Gastrocnemius medialis (tissue), 4 donors: ENCODE measurements at places on chromosomes 11 and 22. TPM values are rescaled to one million over a fixed set of nuclear protein-coding genes. Genes with fewer than 3 reads are reported as not detected.

- DNase-seq: no peak
Observed at GRCh38 chr11:106717222-106717621, 301.1 kb downstream of the GUCY1A2 start.

Gene OR52I1
- not detected for total RNA-seq

DNA sequence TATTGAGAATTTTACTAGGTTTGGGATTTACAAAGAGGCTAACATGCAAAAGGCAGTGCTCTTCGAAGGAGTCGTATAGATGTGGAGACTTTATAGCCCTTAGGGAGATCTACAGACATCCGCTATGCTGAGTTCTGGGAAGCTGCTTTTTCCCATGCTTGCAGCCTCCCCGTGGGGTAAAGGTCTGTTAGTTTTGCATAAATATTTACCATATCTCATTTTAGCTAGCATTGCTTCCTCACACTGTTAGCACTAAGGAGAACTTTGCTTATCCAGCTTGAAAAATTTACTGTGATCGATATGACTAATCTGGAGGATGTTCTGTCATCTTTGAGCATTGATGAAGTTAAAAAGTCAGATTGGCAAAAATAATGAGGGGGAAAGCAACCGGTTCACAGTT, 18.6 kb downstream of the ARHGEF12 start:
- no peak for DNase-seq

Gene MMP10
- not detected for total RNA-seq

DNA sequence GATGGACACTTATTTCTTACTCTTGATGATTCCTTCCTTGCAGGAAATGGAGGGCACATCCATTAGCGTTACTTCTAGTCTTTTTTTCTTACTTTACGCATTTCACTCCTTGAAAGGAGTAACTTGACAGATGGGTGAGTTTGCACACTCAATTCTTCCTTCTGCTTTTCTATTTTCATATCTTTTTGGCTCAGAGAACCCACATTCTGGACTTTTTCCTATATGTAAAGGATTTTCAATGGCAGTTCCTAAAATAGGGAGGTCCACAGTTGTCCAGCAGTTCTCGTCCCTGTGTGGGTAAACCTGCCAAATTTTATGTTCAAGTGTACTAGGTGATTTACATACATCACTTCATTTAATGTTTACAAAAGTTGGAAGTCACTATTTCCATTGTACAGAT, 440.0 kb upstream of the KIRREL3 start:
- no peak for DNase-seq

GRCh38 chr11:119593346-119593745, 135.7 kb downstream of the NECTIN1 start:
- DNase-seq: no peak

DNA sequence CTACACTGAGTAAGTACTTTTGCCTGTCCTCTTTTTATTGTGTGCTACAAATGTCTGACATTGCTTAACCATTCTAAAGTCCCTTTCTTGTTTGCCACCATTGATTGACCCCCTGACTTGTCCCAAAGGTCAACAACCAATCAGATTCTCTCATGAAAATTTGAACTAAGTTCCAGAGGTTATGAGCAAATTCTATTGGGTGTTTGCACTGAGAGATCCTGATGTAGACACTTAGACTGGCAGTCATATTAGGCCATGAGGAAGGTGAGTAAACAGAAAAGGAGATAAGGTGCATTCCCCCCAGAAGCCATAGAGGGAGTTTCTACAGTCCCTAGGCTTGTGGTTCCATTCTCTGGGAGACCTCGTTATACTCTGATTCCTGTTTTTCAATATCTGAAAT, 101.3 kb upstream of the E2F8 start:
- no peak for DNase-seq

DNA sequence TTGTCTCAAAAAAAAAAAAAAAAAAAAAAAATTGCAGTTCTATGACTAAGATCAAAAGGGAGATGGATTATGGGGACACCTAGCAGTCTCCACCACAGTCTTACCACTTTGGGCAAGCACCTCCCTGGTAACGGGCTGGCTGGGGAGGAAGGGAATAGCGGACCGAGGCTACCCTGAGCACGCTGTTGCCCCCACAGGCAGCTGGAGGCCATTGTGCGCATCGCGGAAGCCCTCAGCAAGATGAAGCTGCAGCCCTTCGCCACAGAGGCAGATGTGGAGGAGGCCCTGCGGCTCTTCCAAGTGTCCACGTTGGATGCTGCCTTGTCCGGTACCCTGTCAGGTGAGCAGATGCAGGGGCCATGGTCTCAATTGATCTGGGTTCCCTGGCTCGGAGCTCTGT, 21.2 kb downstream of the MCM5 start:
- DNase-seq: no peak

DNA sequence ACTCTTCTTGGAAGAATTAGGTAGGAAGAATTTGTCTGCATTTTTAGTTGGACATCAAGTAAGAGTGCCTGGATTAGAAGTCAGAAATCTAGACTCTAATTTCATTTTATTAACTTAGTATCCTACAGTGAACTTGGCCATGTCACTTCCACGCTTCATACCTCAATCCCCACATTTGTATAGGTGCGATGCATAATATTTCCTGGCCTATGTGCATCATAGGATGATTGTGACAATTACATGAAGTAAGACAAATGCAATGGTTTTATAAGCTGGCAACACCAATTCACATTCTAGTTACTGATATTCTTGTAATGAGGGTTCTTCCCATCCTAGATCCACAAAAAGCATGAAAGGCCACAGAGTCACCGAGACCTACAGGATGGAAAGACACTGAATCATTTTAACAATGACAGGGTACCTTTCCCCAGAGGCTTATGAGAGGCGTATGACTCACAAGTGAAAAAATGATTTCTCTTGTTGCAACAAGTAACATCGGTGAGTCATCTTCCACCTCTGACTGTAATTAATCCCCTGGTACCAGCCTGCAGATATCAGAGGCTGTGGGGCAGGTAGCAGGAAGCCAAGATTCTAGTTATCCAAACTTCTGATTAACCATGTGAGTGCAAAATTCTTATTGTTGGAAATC, 56.0 kb upstream of the OR5AK2 start:
- no peak for DNase-seq

Gene IPO7
- total RNA-seq: 190 TPM

Gene TREH
- total RNA-seq: not detected
